Activated CD4-positive, alpha-beta T cell treated with anti-CD3 and anti-CD28 coated beads for 24 hours (primary cell): ENCODE measurements at places on chromosomes 12 and 14.
A peak's percentile ranks its signal among the peaks of the same experiment; 100 is the strongest.

DNA sequence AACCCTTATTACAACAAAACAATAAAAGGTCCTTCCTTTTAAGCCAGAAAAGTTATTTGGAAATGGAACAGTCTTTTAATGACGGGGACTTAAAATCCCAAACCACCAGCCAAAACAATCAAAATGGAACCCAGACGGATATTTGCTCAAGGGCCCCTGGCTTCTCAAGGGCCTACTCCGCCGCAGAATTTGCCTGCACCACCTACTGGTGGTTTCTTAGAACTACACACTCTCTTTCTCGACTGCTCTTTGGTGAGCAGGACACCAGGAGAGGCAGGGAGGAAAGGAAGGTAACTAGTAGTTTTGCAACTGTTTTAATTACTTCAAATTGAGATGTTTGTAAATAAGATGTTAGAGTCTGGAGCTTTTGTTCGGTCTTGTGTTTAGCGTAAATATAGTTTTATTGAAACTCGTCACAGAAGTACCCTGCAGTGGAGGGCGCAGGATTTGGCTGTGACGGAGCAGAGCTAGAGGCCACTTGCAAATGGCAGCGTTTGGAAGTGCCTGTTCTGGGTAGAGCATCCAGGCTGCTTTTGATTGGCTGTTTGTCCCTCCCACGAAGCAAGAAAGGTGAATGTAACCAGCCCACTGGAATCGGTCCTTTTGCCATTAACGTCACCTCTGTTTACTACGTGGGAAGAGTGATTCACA, 238.5 kb downstream of the CACNA1C start:
- peak; percentile 17 for DNase-seq

DNA sequence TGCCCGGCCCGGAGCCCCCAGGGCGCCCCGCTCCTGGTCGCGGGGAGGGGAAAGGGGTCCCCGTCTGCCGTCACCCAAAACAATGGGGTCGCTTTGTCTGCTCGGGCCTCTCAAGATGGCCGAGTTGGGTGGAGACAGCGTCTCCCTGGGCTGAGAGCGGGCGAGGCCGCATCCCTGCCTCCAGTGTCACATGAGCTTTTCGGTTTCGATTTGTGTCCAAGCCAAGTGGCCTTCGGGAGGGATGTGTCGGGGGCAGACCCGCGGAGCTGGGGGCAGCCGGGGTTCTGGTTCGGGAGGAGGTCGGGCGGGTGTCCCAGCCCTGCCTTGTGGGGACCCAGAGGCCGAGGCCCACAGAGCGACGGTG, 790 bp downstream of the DYNC1H1 start:
- no peak for DNase-seq

- no peak for DNase-seq
These were observed 160.7 kb upstream of the TMTC1 start for GRCh38 chr12:29944269-29945000.

DNA sequence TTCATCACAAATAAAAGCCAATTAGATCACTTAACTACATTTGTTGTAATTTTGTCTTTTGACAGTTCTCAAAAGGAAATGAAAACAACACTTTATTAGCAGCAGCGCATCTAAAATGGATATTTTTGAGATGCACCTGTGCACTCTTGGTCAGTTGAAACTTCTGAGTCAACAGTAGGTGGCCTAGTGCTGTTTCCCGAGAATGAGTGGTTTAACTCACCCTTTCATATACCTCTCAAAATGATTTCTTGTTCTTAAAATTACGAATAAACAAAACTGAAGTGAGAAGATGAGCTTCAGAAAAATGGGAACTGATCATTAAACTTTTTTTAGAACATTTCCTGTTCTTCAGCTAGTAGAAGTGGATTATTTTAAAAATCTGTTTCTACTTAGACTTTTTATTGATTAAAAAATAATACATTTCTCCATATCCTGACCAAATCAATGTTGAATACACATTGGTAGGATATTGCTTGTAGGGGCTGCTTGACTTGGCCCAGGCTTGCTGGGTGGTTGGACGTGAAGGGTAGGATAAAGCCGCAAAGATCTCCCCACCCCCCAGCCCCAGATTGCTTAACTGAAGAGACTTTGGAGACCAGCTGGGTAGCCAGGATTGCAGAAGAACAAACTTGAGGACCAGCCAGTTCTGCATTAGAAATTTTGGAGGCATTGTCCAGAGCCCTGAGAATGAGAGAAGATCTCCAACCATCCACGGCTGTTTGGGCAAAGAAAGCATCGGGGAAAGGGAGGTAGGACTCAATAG, 22.3 kb upstream of the STK38L start:
- no peak for DNase-seq

GRCh38 chr12:130993759-130994670, 40.3 kb downstream of the ADGRD1 start:
- DNase-seq = no peak

GRCh38 chr14:74160763-74161162, 76.0 kb downstream of the LIN52 start:
- DNase-seq = no peak

GRCh38 chr14:56124327-56124726, 6.1 kb downstream of the PELI2 start:
- no peak for DNase-seq

- DNase-seq = no peak
These were observed 553.1 kb downstream of the DIO2 start for GRCh38 chr14:79658221-79658620.

DNA sequence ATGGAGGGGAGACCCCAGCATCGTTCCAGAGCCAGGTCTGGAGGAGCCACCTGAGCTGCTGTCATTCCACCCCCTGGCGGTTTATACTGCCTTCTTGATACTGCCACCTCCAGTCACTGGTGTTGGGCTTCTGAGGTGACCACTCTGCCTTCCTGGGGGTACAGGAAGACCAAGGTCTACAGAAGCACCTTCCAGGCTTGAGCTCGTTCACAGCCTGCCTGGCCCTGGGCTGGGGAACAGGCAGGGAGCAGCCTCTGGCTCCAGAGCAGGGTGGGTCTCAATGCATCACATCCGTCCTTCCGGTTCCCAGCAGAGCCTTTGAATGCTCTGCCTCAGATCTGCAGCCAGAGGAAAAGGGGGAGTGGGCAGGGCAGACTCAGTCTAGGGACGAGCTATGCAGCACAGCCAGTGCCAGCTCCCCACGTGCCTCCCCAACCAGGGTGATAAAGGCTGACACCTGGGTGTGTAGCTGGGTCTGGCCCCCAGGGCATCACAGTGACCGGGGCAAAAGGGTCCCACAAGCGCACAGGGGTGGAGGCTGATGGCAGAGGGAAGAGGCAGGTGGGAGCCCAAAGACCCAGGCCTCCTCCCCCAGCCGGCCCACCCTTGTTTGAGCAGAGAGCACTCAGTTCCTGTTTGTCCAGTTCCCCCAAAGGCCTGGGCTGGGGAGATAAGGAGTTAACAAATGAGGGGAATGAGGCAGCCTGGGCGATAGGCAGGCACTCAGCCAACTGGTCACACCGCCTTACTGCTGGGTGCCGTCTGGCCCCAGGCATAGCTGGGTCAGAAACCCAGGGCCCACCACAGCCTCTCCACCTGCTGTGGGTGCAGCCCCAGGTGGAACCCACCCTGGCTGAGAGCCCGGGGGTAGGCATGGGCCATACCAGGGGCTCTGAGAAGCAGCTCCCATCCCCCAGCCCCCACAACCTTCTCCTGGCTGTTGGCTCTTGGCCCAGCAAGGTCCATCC, 17.1 kb downstream of the DEGS2 start:
- DNase-seq = no peak

DNA sequence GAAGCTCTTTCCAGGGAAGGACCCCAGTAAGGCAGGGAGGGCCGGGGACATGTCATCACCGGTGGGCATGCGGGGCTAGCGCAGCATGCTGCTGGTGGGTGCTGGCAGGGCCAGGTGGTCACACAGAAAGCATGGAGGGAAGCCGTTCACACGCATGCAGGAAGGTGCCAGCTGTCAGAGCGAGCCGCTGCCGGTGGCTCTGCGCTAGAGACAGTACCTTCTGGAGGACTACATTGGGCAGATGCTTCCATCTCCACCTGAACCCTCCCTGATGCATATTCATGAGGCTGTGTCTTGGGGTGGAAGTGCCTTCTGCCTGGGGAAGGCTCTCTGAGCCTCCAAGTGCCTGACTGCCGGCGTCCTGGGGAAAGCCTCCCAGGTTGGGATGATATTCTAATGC, 203.8 kb downstream of the CALM1 start:
- DNase-seq = no peak

DNA sequence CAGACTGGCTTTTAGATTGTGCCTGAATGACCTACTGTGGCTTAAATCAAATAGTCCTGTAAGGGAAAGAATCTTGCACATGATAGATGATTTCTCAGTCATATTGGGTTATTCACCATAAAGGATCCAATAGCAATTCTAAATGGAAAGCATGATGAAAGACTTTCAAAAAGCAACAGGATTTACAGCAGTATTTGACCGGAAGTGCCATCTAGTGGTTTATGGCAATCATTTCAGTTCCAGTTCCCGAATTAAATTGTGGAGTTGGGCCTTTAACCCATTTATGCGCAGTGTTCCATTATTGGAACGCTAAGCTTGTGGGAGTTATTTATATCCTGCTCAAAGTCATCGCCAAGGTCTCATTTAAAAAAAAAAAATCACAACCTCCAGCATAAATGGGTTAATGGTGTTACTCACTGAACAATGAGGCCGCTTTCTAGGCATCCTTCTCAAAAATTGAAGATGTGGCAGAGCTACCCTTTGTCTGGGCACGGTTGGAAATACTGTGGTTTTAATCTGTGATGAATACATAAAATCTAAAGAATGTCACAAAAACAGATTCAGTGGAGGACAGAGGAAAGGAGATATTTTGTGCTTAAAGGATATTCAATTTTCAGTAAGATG, 60.8 kb upstream of the REP15 start:
- DNase-seq = no peak

- no peak for DNase-seq
These were observed 677.6 kb downstream of the NRXN3 start for GRCh38 chr14:78847801-78848200.

GRCh38 chr12:116483959-116484750, 75.0 kb upstream of the MAP1LC3B2 start:
- DNase-seq = no peak

GRCh38 chr12:124636138-124636978, 68.9 kb upstream of the NCOR2 start:
- peak; percentile 40 for DNase-seq

- DNase-seq = no peak
These were observed 121.6 kb downstream of the KTN1 start for GRCh38 chr14:55701638-55702037.

DNA sequence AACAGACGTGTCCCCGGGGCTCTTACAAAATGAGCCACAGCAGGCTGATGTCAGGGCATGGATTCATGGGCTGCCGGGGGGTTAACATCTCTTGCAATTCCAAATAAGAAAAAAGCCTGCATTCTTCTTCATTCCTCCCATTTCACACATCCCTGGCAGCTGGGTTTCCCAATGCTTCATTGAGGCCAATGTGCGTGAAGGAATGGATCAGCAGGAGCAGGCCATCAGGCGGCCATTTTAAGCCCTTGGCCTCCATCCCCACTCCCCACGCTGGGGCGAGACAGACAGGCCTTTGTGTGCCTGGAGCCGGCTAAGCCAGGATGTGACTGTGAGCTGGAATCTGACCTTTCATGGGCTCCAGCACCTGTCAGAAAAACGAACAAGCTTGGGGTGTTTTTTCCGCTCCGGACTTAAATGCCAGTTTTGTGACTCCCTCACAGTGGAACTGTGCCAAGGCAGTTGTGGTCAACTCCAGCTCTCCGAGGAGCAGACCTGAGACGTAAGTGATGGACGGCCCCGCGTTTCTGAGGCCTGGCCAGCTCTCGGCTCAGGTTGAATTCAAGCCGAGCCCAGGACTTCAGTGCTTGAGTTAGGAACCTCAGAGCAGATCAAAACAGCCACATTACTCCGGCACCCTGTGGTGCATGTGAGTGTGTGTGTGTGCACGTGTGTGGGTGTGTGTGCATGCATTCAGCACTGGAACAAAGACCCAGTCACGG, 133.1 kb downstream of the TMEM30B start:
- DNase-seq = no peak

GRCh38 chr12:104220931-104221330, 5.4 kb downstream of the TXNRD1 start:
- no peak for DNase-seq

DNA sequence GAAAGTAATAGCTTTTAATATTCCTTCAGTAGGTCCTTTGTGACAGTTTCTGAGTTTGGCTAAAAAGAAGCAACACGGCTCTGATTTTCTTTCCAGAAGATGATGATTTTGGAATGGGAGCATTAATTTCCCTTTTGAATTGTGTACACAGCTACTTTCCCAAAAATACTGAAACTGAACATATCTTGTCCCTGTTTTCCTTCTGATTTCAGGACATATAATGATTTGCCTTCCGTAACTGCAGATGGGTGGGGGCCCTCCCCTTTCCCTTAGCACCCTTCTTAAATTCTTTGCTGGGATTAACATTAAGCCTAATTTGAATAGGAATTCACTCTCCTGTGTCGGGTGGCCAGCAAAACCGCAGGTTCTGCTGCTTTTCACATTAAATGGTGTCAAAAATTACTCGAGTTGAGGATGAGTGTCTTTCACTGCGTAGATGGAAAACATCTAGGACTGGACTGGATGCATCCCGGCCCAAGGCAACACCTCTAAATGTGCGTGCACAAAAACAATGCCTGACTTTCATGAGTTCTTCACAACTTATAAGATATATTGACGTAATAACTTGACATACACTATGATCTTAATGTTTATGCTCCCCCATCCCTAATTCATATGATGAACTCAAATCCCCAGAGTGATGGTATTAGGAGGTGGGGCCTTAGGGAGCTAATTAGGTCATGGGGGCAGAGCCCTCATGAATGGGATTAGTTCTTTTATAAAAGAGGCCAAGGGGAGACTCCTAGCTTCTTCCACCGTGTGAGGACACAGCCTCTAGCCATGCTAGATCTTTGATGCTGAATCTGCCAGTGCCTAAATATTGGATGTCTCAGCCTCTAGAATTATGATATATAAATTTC, 158.1 kb downstream of the AEBP2 start:
- DNase-seq = no peak

GRCh38 chr14:23621204-23621931, 14.8 kb upstream of the DHRS2 start:
- DNase-seq = no peak

DNA sequence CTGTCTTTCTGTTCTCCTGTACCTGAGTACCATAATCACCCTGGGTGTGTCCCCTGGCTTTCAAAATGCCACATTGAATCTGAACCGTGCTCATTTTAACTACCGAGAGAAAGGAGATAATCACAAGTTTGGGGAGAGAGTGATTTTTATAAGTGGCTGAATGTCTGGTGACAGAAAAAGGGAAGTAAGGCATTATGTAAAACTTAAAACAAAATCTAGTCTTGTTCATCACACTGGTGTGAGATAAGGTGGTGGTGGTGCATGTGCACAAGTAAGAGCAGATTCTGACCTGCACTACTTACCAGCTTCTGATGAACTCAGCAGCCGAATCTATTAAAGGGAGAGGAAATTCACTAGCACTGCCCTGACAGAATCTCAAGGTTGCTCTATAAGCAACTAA, 56.3 kb downstream of the SPPL3 start:
- DNase-seq = no peak
